Trophoblast cell (in vitro differentiated cells and primary cell): ENCODE measurements at places on chromosomes 12 and 14.

DNA sequence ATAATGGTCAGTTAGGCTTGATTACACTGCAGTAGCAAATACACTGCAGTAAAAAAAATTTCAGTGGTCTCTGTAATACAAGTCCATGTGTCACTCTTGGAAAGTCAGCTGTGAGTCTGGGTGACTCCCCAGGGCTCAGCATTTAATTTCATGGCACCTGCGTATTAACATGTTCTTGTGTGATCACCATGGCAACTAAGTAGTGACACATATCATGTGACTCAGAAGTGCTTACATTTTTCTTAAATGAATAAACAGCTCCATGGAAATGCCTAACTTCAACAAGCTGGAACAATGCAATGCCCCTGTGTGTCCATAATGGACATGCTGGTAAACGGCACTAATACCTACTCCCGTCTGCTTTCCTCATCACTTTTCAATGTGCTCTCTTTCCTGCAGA, 88.5 kb upstream of the ANO4 start:
- peak; percentile 91 for DNase-seq

DNA sequence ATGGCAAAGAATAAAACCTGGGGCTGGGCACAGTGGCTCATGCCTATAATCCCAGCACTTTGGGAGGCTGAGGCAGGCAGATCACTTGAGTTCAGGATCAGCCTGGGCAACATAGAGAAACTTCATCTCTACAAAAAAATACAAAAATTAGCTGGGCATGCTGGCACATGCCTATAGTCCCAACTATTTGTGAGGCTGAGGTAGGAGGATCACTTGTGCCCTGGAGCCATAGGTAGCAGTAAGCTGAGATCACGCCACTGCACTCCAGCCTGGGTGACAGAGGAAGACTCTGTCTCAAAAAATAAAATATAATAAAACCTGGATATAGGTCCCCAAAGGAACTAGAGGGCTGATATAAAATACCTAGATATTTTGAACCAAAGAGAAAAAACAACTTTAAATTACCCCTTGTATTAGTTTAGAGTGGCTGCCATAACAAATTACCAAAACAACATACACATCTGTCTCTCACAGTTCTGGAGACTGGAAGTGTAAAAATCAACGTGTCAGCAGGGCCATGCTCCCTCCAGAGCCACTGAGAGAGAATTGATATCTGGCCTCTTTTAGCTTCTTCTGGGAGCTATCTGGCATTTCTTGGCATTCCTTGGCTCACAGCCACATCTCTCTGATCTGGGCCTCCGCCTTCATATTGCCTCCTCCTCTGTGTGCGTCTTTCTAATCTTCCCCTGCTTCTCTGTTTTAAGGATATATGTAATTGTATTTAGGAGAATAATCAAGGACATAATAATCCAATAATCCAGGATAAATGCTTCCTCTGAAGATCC, 47.9 kb upstream of the ATF7IP start:
- DNase-seq, result peak; percentile 35

DNA sequence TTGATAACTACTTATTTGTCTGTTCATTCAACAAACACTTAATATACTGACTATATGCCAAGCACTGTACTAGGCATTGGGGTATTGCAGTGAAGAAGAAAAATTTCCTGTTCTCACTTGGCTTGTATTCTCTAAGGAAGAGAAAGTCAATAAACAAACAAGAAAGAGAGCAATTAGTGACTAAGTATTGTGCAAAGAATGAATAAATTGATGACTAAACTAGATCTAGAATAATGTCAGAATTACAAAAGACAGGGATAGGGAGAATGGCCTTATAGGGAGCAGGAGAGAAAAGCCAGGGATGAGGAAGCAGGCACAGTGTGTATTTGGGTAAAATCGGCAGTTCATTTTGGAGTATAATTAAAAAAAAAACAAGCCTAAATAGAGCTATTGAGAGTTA, 4.2 kb upstream of the LIN7A start:
- no peak for DNase-seq

DNA sequence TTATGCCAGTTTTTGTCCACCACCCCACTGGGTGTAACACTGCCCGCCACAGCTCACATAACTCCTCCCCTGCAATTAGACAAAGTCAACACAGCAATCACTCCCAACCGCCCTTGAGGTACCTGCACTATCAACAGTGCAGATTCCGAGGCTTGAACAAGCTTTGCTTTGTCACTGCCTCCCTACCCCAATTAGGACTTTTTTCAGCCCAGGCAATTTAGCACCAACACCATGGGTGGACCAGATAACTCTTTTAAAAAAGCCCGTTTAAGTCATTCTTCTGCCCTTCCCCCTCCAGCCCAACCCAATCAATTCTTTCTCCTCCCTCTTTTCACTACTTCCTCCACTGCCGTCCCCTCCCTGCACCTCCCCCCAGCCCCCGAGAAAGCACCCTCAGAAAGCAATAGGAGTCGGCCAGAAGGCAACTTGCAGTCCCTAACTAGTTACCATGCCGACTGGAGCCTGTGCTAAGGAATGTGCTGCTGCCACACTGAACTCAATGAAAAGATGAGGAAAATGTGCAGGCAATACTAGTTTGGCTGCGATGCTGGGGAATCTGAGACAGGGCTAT, 45.7 kb upstream of the OTX2 start:
- peak; percentile 3 for DNase-seq

- DNase-seq, result no peak
These were observed 13.1 kb downstream of the CFAP54 start for GRCh38 chr12:96502477-96502876.

GRCh38 chr12:108596854-108597558, 878 bp downstream of the TMEM119 start:
- no peak for DNase-seq

- no peak for DNase-seq
These were observed 9.6 kb downstream of the PTPRB start for GRCh38 chr12:70627677-70628076.

- DNase-seq, result peak; percentile 75
These were observed 7.7 kb upstream of the INF2 start for GRCh38 chr14:104681689-104682074.

- no peak for DNase-seq
These were observed 111.8 kb downstream of the KIF26A start for GRCh38 chr14:104250175-104250574.

DNA sequence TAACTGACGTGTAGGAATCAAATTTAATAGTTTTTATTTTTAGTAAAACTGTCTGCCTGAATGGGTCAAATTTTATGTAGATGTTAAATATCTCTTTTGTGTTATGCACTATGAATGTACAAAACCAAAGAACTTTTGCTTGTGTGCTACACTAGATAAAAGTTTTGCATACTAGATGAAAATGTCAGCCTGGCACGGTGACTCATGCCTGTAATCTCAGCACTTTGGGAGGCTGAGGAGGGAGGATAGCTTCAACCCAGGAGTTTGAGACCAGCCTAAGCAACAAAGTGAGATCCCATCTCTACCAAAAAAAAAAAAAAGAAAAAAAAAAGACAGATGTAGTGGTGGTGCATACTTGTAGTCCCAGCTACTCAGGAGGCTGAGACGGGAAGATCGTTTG, 11.1 kb downstream of the AEBP2 start:
- peak; percentile 35 for DNase-seq

GRCh38 chr14:31203414-31203742, 4.2 kb downstream of the HECTD1 start:
- DNase-seq, result no peak

DNA sequence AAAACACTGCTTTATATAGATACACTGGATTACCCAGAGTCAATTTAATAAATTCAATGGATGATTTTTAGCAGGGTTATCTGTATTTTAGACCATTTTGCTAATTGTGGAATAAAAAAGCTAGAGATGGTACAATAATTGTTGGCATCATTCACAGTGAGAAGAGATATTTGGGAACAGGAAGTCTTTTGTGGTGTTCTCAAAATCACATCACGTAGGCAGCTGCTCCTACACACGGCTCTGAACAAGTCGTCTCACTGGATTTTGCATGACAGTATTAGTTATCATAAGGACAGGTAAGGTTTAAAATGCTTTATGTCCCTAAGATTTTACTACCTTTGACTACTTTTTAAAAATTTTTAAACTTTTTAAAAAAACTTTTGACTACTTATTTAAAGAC, 52.0 kb downstream of the PAPLN start:
- DNase-seq, result no peak

- DNase-seq, result no peak
These were observed 5.0 kb downstream of the GAPDH start for GRCh38 chr12:6539314-6539682.

GRCh38 chr14:71113376-71113775, 206.1 kb downstream of the PCNX1 start:
- DNase-seq, result no peak

GRCh38 chr14:96940009-96940408, 142.8 kb downstream of the VRK1 start:
- no peak for DNase-seq

DNA sequence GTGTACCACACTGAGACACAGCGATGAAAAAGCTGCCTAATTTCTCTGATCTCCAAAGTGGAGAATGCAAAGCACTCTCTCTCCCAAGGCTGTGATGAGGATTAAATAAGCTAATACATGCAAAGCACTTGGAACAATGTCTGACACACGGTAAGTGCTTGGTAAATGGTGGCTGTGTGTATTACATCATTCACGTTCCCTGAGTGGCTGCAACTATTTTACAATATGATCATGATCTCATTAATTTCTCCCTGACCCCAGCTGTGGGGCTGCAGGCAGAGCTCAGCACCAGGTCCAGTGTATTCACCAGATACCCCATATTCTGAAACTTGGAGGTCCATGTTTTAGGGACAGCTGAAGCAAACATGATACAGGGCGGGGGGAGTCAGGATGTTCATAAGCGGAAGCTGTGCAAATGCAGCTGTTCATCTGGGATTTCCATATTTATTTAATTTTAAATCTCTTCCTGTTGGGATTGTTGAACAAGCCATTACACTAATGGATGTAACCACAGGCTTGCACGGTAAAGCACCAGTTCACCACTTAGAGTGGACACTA, 106.4 kb downstream of the CCDC60 start:
- no peak for DNase-seq

DNA sequence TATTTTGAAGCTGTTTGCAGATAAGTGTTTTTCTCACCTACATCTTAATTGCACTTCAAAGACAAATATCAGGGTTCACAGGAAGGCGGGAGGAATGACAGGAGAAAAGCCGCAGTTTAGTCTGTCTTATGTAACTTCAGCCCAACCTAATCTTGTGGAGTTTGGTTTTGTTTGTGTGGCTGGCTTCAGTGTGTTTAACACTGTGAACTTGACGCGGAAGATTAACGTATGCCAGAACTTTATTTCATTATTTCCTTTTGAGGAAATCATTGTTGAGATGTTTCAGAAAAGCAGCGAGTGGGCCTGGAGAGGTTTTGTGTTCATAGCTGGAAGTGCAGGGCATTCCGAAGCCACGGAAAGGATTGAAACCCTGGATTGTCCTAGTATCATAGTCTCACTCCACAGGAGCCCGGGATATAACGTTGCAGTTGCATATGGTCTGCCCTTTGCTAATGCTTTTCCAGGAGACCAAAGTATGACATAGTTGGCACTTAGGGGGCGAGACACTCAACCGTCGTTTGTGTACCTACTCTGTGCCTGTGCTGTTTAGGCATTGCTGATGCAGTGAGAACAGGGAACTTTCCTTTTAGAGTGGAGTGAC, 2.0 kb downstream of the PELI2 start:
- DNase-seq, result no peak

- DNase-seq, result no peak
These were observed 41.2 kb downstream of the TMEM132D start for GRCh38 chr12:129862561-129863175.

GRCh38 chr14:91831337-91831736, 36.0 kb downstream of the TC2N start:
- no peak for DNase-seq

DNA sequence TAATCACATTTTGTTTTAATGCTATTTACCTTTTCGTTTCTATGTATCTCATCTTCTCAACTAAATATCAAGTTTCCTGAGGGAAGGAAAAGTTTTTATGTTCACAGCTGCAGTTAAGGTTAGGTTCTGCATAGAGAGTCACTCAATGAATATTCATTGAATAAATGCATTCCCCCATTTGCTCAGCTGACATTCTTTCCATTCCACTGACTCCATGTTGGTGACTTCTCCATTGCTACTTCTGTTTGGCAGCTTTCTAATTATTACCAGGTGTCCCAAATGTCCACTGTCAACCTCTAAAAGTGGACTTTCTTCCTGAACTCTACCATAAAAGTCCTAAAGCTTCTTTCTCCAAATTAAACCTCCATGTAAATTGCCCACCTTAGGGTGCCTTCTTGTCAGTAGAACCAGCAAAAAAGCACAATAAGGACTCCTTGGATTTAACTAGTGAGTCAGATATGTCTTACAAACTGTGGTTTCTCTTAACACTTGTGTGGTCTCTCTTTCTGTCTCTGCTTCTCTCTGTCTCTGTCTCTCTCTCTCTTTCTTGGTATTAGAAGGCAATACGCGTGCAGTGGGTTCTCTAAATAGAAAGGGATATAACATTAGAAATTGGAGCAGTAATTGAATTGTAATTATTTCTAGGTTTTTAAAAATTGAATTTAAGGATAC, 85.9 kb downstream of the TMEM117 start:
- DNase-seq, result no peak

- DNase-seq, result peak; percentile 58
These were observed 221.2 kb upstream of the KITLG start for GRCh38 chr12:88801227-88802095.

GRCh38 chr12:22527999-22528398, 16.3 kb downstream of the C2CD5 start:
- DNase-seq, result peak; percentile 93

- no peak for DNase-seq
These were observed 50.3 kb downstream of the KCNA1 start for GRCh38 chr12:4960030-4960429.

DNA sequence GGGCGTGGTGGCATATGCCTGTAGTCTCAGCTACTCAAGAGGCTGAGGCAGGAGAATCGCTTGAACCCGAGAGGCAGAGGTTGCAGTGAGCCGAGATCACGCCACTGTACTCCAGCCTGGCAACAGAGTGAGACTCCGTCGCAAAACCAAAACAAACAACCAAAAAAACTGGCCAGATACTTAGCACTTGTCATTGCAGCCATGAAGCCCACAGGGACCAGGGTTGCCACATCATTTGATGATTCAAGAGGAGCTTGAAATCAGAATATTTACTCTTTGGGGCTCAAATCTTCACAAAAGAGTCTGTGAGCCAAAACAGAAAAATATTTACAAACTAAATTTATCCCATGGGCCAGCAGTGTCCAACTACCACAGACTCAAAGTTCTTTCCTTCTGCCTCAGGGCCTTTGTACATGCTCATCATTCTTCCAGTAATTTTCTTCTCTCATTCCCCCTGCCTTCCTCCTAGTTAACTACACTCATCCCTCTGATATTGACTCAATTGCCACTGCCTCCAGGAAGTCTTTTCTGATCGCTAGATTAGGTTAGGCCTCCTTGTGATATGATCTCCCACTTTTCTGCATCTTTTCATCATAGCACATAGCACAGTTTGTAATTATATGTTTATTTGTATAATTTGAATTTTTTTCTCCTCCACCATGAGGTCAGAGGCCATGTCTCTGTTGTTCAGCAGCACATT, 130.8 kb upstream of the PLEKHG7 start:
- peak; percentile 73 for DNase-seq

- no peak for DNase-seq
These were observed 87.8 kb upstream of the PDE3A start for GRCh38 chr12:20280515-20280914.

- DNase-seq, result no peak
These were observed 64.9 kb upstream of the KITLG start for GRCh38 chr12:88644946-88645702.
